ENCODE measurements at places on chromosomes 6 and 20.

DNA sequence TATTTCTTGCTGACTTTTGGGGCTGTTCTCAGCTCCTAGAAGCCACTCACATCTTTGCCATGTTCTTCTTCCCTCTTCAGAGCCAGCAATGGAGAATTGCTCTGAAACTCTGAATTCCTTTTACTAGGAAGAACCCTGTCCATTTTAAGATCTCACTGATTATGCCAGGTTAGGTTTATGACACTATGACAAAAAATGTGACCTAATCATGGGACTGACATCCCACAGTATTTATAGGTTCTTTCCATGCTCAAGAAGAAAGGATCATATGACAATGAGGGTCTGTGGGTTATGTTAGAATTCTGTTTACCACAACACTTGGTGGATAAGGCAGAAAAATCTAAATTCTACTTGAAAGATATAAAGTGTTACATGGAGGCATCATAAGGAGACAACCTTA, 263.3 kb upstream of the CITED2 start:
- no peak for DNase-seq

DNA sequence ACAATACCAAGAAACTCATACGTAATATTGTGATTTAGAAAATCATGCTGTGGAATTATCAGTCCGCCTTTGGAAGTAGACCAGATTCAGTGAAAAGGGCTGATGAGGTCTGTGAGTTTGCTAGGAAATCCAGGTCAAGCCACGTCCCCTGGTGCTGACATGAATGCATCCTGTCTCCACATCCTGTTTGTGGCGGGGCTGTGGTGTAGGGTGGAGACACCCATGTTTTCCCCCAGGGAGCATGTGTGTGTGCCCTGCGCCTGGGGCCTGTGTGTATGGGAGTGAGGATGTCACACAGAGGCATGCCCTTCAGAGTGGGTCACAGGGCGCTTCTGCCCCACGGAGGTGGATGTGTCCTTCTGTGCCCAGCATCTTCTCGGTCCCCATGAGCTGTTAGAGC, 109.1 kb downstream of the SASH1 start:
- no peak for DNase-seq

DNA sequence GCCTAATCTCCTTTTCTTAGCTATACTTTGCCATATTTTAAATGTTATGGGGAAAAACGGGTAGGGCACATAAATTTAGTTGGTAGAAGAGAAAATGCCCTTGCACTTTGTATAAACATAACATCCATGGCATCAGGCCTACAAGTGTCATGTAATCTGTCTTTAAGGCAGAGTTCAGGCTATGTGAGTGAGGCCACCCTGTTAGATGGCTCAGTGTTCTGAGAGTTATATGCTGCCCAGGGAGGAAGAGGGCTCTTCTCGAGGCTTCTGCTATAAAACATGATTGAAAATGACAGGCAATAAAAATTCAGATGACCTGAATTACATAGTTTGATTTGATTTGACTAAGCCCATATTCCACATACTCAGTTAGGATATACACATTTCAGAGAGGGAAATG, 553.6 kb upstream of the MAP3K7 start:
- no peak for DNase-seq

GRCh38 chr6:111031151-111031550, 49.3 kb downstream of the RPF2 start:
- no peak for DNase-seq

DNA sequence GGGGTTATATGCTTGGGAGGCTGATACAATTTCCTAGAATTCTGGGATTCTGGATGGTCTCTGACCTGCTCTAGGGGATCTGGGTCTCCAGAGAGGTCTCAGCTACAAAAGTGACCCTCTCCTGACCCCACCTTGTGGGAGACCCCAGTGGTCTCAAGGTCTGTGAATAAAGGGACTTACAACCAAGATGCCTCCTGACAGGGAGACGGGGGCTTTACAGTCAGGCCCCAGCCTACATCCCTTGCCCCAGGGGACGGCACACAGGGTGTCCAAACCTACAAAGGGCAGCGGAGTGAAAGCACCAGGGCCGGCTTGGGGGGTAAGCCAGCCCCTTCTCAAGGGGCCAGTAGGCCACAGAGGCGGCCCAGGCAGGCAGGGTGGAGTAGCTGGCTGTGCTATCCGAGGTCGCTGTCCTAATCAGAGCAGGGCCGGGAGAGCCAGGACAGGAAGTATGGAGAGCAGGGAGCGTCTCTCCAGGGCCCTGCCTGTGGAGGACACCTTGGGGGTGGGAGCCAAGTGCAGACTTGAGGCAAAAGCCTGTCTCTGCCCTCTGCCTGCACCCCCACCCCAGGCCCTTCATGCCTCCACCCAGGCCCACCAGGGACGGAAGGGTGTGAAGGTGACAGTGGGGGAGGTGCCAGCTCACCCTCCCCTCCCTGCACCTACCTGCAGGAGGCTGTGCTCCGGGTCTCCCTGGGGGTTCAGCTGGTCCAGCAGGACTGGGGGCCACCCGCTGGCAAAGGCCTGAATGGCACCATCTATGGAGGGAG, 3.5 kb downstream of the GFRA4 start:
- DNase-seq, result no peak

DNA sequence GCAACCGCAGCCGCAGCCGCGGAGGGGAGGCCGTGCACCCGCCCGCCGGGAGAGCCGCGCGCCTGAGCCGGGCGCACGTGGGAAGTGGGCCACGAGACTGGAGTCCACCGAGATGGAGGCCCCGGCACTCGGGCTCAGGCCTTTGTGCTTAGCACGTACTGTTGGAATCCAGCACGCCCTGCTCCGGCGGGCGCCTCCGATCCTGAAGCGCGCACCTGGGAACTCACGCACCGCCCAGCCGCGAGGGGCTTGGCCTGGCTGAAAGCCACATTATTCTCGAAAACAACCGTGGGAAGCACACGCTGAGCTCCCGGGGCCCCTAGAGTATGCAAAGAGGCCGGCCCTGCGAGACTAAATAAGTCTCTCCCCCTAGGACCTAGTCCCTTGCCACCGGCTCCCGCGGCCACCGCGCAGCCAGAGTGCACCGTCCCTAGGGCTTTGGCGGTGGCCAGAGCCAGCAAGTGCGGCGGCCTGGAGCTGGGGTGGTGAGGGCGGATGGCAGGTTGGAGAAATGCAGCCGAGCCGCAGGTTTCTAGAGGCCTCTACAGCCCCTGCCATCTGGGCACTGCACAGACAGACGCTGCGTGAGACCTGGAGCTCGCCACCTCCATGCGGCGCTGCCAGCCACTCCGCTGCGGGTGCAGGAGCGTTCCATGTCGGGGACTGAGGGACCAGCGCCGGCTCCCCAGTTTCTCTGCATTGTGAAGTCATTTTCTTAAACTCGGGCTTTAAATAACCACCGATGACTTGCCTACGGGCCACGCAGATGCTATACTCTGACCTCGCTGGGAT, 42.0 kb upstream of the LY86 start:
- no peak for DNase-seq

Data from SHP77 (cell line).